K562 (cell line): ENCODE measurements at places on chromosomes 12 and 14. TPM values are rescaled to one million over a fixed set of nuclear protein-coding genes. Genes with fewer than 3 reads are reported as not detected.

DNA sequence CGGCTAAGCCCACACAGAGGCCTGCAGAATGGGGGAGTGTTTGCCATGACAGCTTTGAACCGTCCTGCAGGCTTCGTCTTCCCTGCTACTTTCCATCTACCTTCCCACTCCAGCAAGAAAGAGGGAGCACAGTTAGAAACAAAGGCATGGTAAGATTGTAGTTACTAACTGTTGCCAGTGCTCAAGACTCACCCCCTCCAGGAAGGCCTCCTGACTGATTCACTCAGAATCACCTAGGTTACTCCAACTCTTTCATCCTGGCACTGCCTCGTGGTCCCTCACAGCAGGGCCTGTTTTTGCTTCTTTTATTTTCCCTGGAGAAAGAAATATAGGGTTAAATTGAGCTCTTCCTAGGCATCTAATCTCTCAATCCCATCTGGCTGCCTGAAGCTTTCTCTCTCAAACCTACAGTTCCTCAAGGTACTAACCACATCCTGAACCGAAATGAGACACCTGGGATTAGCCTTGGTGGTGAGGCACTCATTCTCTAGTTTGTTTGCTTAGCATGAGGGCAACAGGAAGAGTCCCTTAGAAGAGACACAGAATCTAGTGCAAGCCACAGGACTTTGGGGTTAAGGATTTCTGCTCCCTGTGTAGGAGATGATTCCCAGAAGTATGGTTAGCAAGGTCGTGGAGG is 7.8 kb downstream of the GALNT6 start:
- peaks cover 12% of the 10 kb centered on the region for H3K4me1 ChIP-seq
- H3K27ac ChIP-seq: no peak overlapping the region
- H3K27me3 ChIP-seq: no peaks in the 10 kb centered on the region
- H3K4me3 ChIP-seq: no peak overlapping the region

The SERPINA10 gene
- polyA plus RNA-seq: not detected in 2 replicates

GRCh38 chr12:120620624-120621023 is 19.8 kb upstream of the CABP1 start:
- DNase-seq: no peak
- no peak overlapping the region for H3K4me3 ChIP-seq
- H3K27me3 ChIP-seq: peaks cover 29% of the 10 kb centered on the region
- H3K4me1 ChIP-seq: no peaks in the 10 kb centered on the region
- H3K27ac ChIP-seq: no peak overlapping the region

DNA sequence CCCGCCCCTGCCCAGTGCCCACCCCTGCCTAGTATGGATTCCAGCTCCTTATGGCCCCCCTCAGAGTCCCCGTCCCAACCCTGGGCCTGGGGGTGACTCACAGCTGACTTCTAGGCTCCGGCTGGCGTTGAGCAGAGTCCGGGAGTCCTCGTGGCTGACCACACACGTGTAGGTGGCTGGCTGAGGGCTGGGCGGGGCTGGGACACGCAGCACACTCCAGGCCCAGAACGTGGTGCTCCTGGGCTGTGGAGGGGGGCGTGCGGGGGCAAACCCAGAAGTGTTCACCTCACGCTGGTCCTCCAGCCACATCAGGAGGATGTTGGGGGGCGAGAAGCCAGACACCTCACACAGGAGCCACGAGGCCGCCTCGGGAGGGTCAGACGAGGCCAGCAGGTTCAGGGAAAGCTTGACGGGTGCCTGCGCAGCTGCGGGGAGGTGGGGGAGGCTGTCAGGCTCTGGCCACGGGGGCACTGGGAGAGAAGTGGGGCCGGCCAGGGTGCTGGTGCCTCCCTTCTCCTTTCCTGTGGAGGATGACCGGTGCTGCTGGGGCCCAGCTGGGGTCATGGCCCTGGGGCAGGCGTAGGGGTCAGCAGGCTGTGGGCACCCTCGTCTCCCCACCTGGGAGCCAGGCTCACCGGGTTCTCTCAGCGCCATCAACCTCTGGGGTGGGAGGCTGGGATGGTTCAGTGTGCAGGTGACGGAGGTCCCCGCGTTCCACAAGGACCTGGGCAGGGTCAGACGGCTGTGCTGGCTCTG is 314.1 kb downstream of the TMEM121 start:
- no peak overlapping the region for H3K27ac ChIP-seq
- no peaks in the 10 kb centered on the region for H3K36me3 ChIP-seq
- no peak overlapping the region for H3K4me3 ChIP-seq
- H3K27me3 ChIP-seq: no peaks in the 10 kb centered on the region
- DNase-seq: no peak

The EPYC gene
- not detected in 2 replicates for polyA plus RNA-seq

- no peak overlapping the region for H3K27ac ChIP-seq
- no peaks in the 10 kb centered on the region for H3K36me3 ChIP-seq
- no peaks in the 10 kb centered on the region for H3K27me3 ChIP-seq
Observed at GRCh38 chr14:89239023-89239422, 178.0 kb downstream of the FOXN3 start.
